ENCODE measurements at places on chromosomes 12 and 14.

GRCh38 chr14:104143521-104144452 lies 5.4 kb downstream of the KIF26A start:
- no peak for DNase-seq

- DNase-seq: no peak
Observed at GRCh38 chr12:118520214-118521035, 144.1 kb downstream of the SUDS3 start.

DNA sequence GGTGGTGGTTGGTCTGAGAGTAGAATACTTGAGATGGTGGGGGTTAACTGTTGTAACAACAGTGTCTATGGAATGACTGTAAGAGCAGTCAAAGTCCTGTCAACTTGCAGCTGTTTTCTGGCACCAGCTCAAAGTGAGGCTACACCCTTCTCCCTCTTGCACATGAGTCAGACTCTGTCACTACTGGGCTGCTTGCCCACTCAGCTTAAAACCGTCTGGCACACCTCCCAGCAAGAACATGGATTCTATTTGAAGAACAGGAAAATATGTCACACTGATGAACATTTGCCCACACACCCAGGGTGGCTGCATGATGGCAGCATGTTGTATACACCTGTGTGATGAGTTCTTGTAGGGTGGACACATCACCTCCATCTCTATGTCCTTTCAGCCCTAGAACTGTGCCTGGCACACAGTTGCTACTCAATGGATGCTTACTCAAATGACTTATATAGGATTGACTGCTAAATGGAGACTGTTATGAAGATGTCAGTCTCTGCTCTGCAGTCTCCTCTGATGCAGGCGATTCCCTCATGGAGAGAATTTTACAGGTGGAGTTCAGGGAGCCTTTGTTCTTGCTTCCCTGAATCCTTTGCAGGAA lies 19.3 kb upstream of the SERPINA6 start:
- no peak for DNase-seq

GRCh38 chr14:78610994-78611393 lies 440.8 kb downstream of the NRXN3 start:
- no peak for DNase-seq

DNA sequence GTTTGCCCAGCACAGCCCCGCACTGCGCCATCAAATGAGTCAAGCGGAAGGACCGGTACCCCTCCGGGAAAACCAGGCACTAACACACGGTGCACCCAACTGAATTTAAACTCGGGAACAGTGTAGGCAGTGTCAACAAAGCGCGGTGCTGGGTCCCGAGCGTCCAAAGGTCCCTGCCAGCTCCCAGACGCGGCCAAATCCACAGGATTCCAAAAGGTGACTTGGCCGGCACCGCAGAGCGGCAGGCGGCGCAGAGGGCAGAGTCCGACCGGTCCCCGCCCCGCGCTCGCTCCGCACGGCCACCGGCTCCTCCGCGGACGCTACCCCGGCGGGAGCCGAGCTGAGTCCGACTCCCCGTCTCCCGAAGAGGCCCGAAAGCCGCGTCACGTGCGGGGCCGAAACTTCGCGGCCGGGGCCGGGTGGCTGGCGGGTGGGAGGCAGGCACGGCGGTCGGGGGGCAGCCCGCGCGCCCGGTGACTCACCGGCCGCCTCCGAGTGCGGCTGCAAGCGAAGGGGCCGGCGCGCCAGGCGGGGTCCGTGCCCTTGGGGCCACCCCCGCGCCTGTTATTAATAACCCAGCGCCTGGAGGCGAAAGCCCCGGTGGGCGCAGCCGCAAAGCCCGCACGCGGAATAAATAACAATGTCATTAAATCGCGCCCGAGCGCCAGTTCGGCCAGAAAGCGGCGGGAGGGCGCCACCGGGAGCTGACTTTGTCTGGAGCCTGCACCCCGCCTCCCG lies 863 bp downstream of the DENND5B start:
- peak; percentile 8 for DNase-seq

GRCh38 chr14:56331592-56332216 lies 213.5 kb downstream of the PELI2 start:
- DNase-seq: no peak

DNA sequence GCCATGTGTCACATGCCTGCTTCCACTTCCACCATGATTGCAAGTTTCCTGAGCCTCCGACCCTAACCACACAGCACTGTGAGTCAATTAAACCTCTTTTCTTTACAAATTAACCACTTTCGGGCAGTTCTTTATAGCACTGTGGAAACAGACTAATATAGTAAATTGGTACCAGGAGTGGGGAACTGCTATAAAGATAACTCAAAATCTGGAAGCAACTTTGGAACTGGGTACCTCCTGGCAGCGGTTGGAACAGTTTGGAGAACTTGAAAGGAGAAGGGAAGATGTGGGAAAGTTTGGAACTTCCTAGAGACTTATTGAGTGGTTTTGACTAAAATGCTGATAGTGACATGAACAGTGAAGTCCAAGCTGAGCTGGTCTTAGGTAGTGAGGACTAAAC lies 436.1 kb downstream of the TMEM121 start:
- DNase-seq: no peak

GRCh38 chr12:24975425-24975824 lies 26.5 kb upstream of the BCAT1 start:
- DNase-seq: no peak

DNA sequence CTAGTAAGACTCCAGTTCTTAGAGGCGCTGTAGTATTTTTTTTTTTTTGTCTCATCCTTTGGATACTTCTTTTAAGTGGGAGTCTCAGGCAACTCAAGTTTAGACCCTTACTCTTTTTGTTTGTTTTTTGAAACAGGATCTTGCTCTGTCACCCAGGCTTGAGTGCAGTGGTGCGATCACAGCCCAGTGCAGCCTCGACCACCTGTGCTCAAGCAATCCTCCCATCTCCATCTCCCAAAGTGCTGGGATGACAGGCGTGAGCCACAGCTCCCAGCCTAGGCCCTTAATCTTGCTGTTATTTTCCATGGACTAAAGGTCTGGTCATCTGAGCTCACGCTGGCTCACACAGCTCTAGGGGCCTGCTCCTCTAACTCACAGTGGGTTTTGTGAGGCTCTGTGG lies 21.3 kb downstream of the GPRC5A start:
- no peak for DNase-seq

DNA sequence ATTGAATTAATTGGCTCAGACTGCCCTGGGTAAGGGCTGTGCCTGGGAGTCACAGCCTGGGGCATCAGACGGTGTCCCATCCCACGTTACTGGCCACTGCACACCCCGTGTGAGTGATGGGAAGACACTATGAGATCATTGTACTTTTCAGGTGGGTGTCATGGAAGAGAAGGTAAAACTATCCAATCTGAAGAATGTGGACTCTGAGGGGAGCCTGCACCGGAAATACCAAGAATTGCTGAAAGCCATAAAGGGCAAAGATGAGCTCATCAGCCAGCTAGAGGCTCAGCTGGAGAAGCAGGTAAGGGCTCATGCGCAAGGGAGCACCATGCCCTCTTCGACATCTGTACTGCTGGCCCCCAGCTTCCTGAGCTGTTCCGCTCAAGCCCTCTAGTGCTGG lies 24.0 kb downstream of the PLEKHH1 start:
- DNase-seq: no peak

- no peak for DNase-seq
Observed at GRCh38 chr14:74619672-74620131, 7.7 kb upstream of the LTBP2 start.

- DNase-seq: no peak
Observed at GRCh38 chr14:57493467-57494181, at the start of gene CCDC198. CCDC198 (minus strand) TSS chr14:57493857; CDS start chr14:57493715, 142 bp downstream.

DNA sequence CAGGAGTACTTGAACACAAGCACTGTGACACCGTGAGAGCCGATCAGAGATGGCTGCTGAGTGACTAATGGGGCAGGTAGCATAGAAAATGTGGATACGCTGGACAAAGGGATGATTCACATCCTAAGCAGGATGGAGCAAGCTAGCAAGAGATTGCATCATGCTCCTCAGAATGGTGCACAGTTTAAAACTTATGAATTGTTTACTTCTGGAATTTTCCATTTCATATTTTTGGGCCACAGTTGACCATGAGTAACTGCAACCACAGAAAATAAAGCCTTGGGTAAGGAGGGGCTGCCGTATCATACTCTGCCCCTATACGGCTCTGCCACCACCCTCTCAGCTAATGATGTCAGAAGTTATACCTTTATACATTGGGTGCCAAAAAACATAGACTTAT lies 23.3 kb upstream of the MARK3 start:
- no peak for DNase-seq

GRCh38 chr12:127430401-127430800 lies 836.6 kb upstream of the TMEM132C start:
- DNase-seq: no peak

GRCh38 chr14:75497191-75497590 lies 25.1 kb upstream of the BATF start:
- no peak for DNase-seq

GRCh38 chr12:104909761-104910160 lies 48.3 kb downstream of the SLC41A2 start:
- no peak for DNase-seq

DNA sequence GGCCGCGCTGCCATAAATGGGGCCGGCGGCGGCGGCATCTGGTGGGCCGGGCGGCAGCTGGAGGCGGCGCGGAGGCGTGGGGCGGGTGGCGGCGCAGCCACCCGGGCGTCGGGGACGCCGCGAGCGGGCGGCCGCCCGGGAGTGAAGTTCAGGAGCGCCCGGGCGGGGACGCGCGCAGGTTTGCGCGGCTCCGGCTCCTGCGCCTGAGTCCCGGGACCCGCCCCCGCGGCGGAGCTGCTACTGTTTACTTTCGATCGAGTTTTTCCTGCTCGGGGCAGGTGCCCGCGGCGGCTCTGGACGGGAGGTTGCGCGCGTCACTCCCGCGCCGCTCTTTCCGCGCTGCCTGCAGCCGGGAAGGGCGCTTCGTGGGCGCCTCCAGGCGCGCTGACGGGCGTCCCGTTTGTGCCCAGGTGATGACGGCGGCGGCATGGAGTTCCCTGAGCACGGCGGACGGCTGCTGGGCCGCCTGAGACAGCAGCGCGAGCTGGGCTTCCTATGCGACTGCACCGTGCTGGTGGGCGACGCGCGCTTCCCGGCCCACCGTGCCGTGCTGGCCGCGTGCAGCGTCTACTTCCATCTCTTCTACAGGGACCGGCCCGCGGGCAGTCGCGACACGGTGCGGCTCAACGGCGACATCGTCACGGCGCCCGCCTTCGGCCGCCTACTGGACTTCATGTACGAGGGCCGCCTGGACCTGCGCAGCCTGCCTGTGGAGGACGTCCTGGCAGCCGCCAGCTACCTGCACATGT lies at the start of gene ZBTB42:
Gene ZBTB42 (plus strand): TSS at position 331 of the 749 bp plus-strand sequence. CDS start 97 bp downstream, at position 428.
- no peak for DNase-seq

DNA sequence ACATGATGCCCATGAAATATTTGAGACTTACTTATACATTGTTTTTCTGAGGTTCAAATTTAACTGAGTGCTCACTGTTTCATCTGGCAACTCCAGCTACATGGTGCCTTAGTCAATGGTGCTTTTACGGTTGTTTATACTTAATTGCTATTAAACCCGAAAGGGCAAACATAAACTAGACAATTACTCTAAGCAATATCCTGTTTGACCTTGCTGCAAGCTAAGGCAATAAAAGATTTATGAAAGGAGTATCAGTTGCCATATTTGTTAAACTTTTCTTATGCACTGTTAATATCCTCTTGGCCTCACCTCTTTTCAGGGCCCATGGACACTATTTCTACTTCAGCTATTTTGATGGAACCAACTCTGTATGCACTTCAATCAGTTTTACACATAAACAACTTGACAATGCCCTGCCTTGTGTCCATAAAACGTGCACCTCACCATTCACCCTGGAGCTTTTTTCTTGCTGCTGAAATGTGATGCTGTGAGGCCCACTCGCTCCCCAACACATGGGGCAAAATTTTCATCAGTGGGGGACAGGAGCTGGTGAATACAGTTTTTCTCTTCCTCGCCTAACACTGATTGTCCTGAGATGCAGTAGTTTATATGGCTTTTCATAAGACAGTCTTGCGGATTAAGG lies 64.1 kb upstream of the HIF1A start:
- DNase-seq: no peak

DNA sequence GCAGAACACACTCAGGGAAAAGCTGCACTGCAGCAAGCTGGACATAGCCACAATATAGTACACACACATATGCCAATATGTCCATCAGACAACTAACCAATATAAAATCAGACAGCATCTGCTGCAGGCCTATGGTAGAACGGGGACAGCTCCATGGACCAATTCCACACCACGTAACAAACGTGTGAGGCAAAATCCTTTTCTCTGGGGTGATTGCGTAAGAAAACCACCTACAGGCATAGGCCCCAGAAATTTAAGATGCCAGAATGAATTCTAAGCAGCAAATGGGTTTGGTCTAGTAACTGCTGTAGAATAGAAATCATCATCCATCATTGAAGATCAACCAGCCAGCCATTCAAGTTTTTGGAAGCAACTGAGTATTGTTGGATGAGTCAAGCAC lies 368.9 kb upstream of the TMPO start:
- DNase-seq: no peak

GRCh38 chr12:119938049-119938667 lies 50.9 kb upstream of the BICDL1 start:
- DNase-seq: peak; percentile 4

GRCh38 chr12:51218607-51219161 lies 822 bp upstream of the POU6F1 start:
- DNase-seq: no peak

GRCh38 chr14:92932448-92933395 lies 9.8 kb downstream of the CHGA start:
- no peak for DNase-seq

DNA sequence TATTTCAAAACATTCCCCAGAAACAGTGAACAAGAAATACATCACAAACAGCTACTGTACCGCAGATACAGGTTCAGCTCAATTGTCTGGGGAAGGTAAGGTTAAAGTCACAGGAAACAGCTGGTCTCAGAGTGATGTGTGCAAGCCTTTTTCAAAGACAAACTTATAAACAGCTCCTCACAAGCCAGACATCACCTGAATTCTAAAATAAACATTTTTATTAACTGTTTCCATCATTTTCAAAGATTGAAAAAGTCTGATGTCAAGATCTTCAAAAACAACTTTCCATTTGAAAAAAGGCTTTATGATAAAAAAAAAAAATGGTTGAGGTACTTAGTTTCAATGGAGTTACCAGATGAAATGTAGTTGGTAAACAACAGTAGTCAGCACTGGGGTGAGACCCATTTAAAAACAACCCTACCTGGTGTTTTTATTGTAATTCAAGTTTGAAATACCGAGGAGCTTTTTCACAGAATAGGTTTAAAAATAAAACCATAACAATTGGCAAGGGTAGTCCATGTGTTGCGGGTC lies 4.0 kb downstream of the BTG1 start:
- DNase-seq: no peak

DNA sequence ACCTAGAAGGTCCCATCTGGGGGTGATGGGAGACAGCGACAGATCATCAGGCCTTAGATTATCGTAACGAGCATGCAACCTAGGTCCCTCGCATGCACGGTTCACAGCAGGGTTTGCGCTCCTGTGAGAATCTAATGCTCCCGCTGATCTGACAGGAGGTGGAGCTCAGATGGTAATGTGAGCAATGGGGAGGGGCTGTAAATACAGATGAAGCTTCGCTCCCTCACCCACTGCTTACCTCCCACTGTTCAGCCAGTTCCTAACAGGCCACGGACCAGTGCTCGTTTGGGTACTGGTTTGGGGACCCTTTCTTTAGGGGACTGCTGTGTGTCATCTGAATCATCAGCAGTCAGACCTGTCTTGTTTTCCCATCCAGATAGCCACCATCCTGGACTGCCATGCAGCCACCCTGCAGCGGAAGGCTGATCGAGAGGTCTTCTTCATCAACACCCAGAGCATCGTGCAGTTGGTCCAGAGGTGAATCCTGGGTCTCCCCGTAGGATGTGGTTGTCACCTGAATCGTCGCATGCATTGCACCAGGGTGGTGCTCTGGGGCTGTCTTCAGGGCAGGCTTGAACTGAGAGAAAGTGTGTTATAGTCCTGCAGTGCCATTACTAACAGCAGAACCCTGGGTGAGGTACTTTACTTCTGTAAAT lies 96.2 kb downstream of the ACACB start:
- DNase-seq: no peak

All from NCI-H1417 treated with DMSO at 0.1 percent for 48 hours (cell line).